ENCODE measurements at places on chromosomes 4 and X.

GRCh38 chrX:24167719-24168472 is 18.4 kb downstream of the ZFX start:
- peak; percentile 42 for DNase-seq

DNA sequence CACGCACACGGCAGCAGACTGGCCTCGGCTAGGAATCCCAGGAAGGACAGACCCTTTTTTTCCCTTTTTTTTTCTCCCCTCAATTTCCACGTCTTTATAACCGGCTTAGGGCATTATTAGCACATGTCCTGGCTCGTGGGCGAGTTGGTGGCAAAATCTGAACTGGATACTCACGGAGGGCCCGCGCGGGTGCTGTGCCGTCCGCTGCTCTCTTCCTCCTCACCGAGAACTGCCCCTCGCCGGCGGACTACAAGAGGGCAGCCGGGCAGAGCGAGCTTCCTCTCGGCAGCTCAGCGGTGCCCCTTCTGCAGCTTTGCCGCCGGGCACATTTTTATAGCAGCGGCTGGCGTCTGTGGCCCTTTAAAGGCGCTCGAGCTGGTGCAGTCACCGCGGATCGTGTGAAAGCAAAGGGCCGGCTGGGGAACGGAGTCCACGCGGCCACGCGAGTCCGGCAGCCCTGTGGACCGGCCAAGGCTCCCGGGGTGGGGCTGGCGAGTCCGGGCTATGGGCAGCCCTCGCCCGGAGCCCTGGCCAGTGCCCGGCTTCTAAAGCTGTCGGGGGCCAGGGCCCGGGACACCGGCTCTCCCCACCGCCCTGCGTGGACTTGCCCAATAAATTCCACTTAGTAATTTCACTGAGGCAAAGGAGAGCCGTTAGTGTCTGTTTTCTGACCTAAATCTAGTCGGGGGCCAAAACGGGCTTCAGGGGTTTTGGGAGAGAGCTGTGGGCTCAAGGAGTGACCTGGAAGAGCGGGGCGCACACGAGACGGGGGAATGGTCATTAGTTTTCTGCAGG is 1.3 kb upstream of the CITED1 start:
- DNase-seq = peak; percentile 88

DNA sequence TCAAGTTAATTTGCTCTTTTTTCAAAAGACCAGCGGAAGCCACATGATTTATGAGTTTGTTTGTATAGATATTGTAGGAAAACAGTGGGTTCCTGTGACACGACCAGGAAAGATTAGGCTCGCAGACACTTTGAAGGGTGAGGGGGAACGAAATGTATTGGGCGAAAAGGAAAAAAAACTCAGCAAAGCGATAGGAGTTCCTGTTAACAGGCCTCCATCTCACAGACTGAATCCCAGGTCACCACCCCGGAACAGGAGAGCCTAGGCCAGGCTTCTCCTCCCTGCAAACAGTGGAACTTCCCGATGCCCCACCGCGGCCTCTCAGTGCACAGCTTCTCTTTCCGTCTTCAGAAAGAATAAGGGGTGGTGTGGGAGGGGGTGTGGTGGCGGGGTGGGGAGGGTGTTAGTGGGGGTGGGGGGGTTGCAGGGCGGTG is 181.8 kb upstream of the GPRIN3 start:
- no peak for DNase-seq

GRCh38 chr4:139647952-139648351 is 17.7 kb upstream of the MGST2 start:
- DNase-seq = no peak

DNA sequence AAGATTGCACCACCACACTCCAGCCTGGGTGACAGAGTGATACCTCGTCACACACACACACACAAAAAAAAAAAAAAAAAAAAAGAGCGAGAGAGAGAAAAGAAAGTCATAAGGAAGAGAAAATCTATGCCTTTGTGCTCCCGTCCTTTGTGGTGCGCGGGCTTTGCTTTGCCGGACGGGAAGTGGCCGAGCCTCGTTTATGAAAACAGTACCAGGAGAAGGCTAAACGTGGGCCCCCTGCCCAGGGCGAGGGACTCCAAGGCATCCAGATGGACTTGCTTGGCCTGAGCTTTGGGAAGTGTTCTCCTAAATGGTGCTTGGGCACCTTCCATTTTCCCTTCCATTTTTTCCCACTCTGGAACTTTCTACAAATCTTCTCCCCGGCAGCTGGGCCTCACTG is 109.3 kb upstream of the LRPAP1 start:
- no peak for DNase-seq

DNA sequence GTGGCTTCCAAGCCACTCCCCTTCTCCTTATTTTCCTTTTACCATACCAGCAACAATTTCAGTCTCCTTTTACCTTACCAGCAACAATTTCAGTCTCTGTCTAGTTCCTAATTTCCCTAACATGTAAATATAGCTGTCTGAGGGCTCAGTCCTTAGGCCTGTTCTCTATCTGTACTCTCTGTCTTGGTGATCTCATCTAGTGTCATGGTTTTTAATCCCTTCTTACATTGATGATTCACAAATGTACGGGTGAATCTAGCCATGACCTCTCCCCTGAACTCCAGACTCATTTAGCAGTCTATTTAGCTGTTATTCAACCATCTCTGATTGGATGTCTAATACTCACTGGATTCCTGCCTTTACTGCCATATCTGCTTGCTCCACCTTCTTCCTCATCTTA is 7.2 kb downstream of the IL15 start:
- no peak for DNase-seq

- no peak for DNase-seq
These were observed 45.2 kb downstream of the SHROOM4 start for GRCh38 chrX:50768801-50769200.

GRCh38 chr4:17347445-17347844 is 164.4 kb downstream of the QDPR start:
- peak; percentile 54 for DNase-seq

DNA sequence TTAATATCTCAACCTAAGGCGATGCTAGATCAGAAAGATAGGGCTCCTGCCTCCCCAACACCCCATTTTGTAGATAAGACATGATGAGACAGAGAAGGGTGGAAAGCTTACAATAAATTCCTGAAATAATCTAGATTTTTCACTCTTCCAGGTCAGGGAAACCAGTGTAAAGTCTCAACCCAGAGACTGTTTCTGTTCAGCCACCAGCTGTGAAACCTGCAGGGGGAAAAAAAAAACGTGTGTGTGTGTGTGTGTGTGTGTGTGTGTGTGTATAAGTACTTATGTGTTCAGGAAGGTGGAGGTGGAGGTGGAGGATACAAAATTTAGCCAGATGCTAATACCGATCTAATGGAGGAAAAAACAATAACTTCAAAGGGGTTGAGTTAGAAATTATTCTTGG is 773 bp upstream of the ITM2A start:
- DNase-seq = no peak

GRCh38 chrX:79107891-79108718 is 36.4 kb upstream of the GPR174 start:
- no peak for DNase-seq

- no peak for DNase-seq
These were observed 6.8 kb upstream of the CHIC1 start for GRCh38 chrX:73556159-73556558.

Measured in NB4 (cell line).